ENCODE measurements at places on chromosomes 2 and 18.

DNA sequence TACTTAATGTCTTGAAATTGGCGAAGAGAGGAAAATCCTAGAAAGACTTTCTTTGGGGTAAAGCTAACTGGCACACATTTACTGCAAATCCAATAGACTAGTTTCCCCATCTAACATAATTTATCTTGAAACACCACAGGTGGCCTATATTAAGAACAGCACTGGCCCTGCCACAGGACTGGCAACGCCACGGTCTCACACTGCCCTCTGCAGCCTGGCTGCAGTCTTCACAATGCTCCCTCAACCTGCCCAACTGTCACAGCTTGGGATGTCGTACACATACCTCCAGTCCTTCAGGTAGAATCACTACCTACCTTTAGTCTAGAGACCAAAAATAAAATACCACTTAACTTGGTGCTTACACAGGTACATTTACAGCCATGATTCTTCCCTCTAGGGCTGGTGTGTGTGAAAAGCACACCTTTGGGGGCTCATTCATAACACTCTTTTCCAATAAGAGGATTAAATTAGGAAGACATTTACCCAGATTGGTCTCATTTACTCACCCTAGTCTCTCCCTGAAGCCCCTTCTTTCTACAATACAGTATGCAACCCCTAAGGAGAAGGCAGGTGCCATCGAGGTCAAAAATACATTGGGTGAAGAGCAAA is 222.2 kb downstream of the C1D start:
- no peak for DNase-seq

DNA sequence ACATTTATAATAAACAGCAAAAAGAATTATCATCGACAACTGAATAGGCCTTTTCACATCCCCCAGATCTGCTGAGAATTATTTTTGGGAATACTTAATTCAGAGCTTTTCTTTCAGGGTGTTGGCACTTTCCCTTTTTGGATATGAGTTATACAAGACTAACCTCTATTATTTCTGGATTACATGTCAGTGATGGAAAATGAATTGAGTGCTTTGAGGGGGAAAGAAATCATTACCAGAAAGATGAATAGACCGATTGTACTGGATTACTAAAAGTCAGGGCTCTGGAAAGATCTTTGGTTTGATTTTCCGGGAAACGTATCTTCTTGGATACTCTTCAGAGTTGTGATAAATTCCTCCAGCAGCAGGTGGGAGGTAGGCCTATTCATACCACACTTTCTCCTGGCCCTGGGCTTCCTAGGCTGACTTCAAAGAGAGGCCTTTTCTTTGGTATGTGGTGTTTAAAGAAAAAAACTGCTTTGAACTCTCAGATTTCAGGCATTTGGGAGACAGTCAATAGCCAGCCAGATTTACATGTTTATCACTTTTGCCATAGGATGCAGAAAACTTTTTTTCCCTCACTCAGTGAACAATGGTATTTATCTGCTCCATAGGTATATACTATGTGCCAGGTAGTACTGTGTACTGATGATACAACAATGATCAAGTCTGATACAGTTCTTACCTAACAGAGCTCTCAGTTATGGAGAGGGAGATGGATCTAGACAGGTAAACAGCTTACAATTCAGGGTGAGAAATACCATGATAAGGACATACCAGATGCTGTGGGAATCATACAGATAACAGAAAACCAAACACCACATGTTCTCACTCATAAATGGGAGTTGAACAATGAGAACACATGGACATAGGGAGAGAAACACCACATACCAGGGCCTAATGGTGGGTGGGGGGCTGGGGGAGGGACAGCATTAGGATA is 63.3 kb upstream of the ACTR3 start:
- DNase-seq: no peak

GRCh38 chr2:128154225-128154624 is 63.2 kb downstream of the UGGT1 start:
- no peak for DNase-seq

DNA sequence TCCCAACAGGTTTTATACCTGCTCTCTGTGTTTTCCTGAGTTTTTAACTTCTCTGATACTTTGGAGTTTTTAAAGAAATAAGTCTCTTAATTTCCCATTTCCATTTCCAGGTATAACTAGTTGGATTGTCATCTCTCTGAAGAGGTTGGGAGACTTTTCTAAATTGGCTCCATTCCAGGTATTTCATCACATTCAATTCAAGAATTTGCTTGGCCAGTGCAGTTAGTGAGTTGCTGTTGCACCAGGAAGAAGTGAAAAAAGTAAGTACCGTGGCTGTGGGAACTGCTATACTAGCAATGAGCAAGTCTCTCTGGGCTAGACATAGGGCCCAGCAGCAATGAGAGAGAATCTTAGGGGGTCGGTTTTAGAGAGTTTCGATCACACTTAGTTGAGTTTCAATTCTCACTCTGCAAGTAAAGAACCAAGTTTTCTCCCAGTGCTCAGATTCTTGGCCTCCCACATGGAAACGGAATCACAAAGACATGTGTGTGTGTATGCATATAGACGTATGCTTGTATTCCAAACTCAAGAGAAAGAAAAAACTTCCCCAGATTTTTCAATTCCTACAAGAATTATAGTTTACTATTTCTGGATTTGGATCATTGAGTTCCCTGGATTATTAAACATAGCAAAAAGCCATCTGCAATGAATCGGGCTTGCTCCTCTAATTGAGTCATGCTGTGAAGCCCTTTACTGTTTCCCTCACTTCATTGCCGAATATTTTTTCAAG is 894.4 kb downstream of the BCL11A start:
- no peak for DNase-seq

DNA sequence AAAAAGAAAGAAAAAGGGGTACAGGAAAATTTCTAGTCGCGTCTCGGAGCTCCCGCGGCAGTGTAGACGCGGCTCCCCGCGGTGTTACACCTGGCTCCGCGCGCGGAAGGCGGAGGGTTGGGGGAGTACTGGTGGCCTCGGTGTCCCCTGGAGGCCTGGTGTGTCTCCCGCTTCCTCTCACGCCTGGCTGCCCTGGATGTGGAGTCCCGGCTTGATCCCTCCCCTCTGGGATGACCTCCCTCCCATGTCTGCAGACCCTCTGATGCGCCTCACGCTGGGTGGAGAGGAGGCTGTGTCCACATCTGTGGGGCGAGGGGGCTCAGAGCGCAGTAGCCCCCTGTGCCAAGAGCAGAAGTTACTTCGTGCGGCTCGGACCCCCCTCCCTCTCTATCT is 1.2 kb downstream of the KIF5C start:
- DNase-seq: no peak

DNA sequence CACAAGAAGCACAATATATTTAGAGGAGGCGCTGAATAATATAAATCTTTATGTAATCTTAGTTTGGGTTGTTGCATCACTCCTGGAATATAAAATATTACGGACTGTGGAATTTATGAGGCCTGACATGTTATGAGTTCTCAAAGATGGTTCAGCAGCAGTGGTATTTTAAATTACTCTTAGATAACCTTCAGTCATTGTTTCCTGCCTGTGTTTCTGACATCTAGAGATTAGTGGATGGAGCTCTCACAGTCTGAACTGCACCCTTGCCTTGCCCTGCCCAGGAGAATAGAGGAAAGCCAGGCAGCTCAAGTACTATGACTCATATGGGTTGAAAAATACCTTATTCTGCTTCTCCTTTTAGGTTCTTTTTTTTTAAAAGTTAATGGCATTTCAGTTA is 70.0 kb downstream of the ACSL3 start:
- DNase-seq: no peak

Measured in stimulated activated CD8-positive, alpha-beta memory T cell treated with anti-CD3 and anti-CD28 coated beads, Interleukin-4, amount 100 ng/mL, for 4 hours (primary cell).